CD8-positive, alpha-beta memory T cell (primary cell): ENCODE measurements at places on chromosomes 6 and 20.

GRCh38 chr6:22149096-22149495 lies 147.7 kb downstream of the PRL start:
- DNase-seq, result no peak

DNA sequence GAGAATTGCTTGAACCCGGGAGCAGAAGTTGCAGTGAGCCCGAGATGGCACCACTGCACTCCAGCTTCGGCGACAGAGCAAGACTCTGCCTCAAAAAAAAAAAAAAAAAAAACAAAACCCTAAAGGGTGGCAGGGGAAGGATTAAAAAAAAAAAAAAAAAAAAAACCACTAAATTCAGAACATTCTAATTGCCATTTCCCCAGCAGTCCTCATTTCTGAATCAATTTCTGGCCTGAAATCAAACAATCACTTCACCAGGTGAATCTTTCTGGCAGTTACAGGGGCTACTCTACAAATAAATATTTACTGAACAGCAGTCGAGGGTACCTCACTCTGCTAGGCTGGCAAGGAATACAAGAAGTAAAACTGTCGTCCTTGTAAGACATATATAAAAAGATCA lies 1.2 kb downstream of the UQCC1 start:
- DNase-seq, result no peak

- DNase-seq, result no peak
Measured at GRCh38 chr20:38114353-38114791, 50.7 kb downstream of the TGM2 start.

DNA sequence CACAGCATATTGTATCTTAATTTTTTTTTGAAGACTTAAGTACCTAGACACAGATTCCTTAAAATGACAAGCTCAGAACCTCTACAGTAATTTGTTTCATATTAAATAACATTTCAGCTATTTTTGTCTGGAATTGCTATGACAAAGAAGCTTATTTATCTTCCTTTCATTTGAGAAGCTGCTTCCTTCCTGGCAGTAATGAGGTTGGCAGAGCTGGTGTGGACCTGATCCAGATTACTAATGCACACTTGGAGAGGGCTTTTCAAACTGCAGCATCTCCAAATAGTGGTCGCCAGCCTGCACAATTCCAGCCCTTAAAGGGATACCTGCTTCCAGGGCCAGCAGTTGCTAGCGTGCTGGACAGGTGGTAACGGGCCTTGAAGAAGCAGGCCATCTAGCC lies 12.1 kb downstream of the PTCHD4 start:
- no peak for DNase-seq

DNA sequence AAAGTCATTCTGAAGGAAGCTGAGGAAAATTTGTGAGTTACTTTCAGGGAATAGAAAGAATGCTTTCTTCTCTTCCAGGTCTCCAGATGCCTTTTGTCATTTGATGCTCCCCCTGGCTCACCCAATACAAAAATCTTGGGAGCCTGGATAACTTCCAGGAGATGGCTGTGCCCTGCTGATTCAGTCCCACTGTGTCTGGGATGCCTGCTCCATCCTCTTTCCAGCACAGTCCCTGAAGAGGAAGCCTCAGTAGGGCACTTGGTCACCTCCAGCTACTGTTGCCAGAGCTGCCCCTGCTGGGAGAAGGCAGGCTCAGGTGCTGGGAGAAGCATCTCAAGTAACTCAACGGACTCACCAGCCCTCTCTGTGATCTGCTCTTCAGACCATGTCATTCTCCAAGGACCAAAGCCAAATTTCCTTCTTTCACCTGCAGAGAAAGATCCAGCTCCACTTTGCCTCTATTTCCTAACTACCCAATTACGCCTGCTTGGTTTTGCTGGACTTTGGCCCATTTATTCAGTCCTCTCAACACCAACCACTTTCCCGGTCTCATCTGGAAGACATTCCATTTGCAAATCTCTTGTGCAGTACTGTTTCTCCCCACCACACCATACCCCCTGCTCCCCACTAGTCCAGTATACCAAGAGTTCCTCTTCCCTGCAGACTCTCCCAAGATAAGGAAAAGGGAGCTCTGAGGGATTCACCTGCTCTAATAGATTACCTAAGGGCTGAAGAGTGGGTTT lies 53.3 kb downstream of the SLC23A2 start:
- DNase-seq, result no peak

GRCh38 chr6:126574301-126574700 lies 234.4 kb downstream of the CENPW start:
- no peak for DNase-seq

GRCh38 chr20:40255365-40255764 lies 433.7 kb downstream of the MAFB start:
- no peak for DNase-seq

DNA sequence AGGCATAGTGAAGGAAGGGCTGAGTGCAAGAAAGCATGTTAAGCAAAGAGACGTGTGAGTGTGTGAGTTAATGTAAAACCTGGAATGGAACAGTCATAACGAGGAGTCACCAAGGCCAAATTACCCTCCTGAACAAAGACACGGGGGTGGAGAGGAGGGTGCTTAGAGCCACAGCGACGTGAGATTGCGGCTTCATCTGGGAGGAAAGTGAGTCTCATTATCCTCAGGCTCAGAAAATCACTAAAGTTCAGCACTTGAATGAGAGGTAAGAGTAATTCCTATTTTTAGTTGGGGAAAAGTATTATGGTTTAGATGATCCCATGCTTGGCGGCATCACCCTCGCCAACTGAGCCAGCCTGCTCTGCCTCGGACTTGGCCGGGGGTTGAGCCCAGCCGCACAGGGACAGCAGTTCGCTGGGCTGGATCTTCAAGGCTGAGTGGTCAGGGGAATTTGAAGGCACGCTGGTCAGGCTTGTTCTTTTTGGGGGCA lies 136.6 kb downstream of the DTNBP1 start:
- no peak for DNase-seq

DNA sequence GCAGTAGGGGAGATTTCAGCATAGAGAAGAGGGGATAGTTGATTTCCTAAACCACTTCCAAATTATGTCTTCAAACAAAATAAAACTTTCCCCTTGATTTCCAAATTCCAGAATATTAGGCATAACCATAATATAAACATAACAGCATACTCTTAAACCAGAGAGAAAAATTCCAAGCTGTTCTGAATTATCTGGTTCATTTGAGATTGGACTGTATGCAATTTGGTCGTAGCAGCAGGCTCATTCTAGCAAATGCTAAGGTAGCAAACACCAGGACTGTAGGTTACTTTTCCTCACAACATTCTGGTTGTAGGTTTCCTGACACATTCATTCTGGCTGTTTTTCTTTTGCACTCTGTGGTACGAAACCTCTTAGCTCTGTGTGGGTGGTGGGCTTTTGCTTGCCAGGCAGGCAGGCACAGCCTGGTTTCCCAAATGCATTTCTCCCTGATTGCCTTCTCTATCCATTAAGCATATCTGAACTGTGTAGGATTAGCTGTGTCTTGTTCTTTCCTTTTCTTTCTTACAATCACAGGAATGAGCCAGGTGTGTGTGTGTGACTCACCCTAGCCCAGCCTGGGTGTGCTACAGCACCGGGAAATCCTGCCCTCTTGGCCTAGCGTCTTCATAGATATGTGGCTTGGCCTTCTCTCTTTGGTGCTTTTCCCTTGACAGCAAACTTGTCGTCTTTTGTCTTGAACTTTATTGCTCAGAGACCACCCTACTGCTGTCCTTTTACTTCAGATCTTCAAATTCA lies 77.1 kb downstream of the JARID2 start:
- no peak for DNase-seq

GRCh38 chr6:127950566-127951145 lies 49.8 kb upstream of the THEMIS start:
- DNase-seq, result no peak
